ENCODE measurements at places on chromosomes 5 and 9.

DNA sequence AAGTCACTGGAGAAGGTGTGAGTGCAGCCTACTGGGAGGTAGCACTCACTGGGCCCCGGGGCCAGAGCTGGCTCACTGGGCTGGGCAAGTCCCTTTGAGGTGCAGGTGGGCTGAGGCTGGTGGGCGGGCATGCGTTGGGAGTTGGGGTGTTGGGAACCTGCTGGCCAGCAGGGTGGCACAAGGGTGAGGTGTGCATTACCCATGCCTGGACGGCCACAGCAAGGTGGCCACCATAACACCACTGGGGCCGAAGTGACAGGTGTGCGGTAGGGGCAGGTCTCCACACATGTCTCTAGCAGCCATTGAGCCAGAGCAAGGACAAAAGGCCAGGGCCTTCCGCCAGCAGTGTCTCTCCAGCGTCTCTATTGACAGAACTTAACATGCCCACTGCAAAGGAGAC, 22.6 kb downstream of the PRRT1B start:
- no peak for DNase-seq

GRCh38 chr5:34749431-34749873, 89.5 kb upstream of the TTC23L start:
- no peak for DNase-seq

GRCh38 chr9:98972716-98973115, 29.0 kb downstream of the COL15A1 start:
- no peak for DNase-seq

DNA sequence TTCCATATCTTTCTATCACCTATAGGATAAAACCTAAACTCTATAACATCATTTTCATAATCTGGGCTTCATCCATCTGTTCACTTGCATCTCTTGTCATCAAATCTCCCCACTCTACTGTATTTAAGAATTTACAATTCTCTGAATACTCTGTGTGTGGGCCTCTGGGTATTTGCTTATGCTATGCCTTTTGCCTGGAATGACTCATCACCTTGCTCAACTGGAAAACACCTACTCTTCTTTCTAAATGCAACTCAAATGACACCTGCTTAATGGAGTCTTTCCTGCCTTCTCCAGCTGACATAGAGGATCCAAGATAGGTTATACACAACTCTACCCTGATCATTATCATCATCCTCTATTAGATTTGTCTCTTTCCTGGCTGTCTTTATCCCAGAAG, 421.7 kb downstream of the SPATA31D1 start:
- DNase-seq, result no peak

- DNase-seq, result no peak
Observed at GRCh38 chr5:139543423-139543991, 17.6 kb upstream of the UBE2D2 start.

DNA sequence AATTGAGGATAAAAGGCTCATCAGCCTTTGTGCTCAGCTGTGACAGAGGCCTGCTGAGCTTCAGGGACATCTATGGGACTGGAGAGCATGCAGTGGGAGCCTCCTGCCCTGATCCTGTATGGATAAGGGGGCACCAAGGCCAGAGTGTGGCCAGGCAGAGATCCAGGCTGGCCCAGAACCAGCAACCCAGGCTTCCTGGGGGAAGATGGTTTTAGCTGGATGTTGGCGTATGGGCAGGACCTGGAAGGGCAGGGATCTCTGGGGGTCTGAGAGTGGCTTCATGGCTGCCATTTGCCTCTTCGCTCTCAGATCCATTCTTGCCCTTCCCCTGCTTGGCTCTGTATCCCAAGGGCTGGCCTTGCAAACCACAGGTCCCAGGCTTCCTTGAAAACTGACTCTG, 169.9 kb downstream of the MACROH2A1 start:
- DNase-seq, result no peak

DNA sequence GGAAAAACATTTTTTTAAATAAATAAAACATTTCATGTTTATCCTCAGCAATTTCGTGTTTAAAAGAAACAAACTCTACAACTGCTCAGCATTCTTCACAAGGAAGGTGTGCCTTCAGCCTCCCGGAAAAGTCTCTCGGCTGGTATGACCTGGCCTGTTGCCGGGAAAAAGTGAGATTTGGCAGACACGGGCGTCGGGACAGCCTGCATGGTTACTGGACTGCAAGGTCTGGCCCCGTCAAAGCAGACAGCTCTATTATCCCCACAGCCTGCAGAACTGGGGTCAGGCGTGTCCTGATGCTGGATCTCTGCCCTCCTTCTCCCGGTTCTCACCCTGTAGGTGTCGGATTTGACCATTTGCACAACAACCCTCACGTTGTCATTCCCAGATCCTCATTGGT, 120.3 kb upstream of the SPATA31C2 start:
- DNase-seq, result no peak

- no peak for DNase-seq
Observed at GRCh38 chr5:68192679-68193060, 22.9 kb upstream of the PIK3R1 start.

Data from activated CD4-positive, CD25-positive, alpha-beta regulatory T cell (primary cell).